Activated T-cell treated with anti-CD3 and anti-CD28 coated beads, Interleukin-2, amount 50 U/mL, for 24 hours (primary cell): ENCODE measurements at places on chromosomes 5 and 9.

GRCh38 chr9:79880626-79881025 lies 308.9 kb downstream of the TLE4 start:
- no peak for DNase-seq

DNA sequence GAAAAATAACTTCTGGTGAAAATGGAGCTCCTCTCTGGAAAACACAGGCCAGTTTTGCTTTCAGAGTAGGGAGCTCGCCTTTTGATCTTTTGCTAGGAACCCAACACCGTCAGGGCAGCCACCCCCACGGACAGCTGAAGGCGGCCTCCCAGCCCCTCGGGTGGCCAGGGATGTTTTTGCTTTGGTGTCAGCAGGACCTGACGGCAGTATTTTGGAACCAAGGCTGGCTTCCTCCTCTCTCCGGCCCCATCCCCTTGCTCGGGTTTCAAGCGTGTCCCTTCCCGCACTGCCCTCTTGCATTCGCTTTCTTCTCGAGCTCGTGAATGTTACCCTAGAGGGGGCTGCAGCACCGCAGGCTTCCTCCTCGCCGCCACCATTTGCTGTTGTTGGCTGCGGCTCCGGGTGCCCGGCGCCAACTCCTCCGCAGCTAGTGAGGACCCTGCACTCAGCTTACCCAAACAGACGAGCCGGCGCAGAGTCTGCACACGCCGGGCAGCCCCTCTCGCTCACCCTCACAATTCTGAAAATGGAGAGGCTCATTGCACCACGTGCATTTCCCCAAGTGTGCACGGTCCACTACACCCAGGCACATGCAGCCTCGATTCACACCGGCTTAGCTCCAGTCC lies 35.5 kb upstream of the ADAMTSL1 start:
- no peak for DNase-seq

GRCh38 chr9:1051584-1052275 lies 1.6 kb downstream of the DMRT2 start:
- DNase-seq: peak; percentile 44

GRCh38 chr9:18489861-18490260 lies 15.9 kb downstream of the ADAMTSL1 start:
- DNase-seq: no peak

DNA sequence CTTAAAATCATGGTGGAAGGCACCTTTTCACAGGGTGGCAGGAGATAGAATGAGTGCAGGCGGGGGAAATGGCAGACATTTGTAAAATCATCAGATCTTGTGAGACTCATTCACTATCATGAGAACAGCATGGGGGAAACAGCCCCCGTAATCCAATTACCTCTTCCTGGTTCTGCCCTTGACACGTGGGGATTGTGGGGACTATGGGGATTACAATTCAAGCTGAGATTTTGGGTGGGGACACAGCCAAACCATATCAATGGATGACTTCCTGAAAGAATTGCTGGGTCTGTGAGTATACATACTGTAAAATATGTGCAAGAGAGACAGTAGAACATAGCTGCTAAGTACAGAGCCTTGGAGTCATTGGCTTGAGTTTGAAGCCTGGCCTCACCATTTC lies 47.0 kb downstream of the KIAA1958 start:
- DNase-seq: no peak

- DNase-seq: no peak
These were observed 3.4 kb downstream of the LRRC14B start for GRCh38 chr5:194603-195209.

- DNase-seq: no peak
These were observed 11.3 kb upstream of the LOX start for GRCh38 chr5:122089096-122090013.

DNA sequence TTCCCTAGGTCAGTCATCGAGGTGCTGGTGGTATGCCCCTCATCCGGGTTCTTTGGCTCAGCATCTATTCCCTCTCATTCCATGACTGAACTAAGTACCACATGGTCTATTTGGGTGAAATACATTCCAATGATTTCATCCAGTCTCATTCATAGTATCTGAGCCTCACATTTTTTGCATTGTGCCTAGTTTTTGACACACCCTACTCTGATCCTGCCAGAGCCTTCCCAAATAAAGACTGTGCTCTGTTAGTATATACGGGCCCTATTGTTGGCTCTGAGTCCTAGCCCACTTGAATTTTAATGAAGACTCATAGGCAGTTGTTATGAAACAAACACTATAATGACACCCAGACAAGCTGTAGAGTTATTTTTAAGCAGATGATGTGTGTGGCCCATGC lies 740.7 kb downstream of the CETN3 start:
- DNase-seq: no peak

- DNase-seq: no peak
These were observed 73.5 kb downstream of the NR6A1 start for GRCh38 chr9:124697326-124698200.

GRCh38 chr9:96480736-96481135 lies 30.8 kb downstream of the HABP4 start:
- DNase-seq: no peak

- DNase-seq: no peak
These were observed 263.7 kb upstream of the KLF9 start for GRCh38 chr9:70678153-70678552.

DNA sequence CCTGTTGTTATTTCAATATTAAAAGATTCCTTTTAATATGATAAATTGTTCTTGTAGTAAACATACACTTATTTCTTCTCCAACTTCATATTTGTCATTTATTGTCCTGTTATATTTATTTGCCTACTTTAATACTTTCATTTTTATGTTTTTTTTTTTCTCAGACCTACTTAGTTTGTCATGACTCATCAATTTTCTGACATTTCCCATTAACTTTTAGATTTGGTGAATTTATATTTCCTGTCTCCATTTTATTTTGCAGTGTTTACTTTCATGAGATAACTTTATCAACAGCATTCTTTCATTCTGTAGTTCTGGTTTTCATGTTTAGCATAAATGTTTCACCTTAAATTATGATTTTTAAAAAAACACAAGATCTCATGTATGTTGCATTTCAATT lies 788.7 kb downstream of the EFNA5 start:
- no peak for DNase-seq

GRCh38 chr5:97094579-97095317 lies 47.7 kb downstream of the LIX1 start:
- no peak for DNase-seq

- DNase-seq: no peak
These were observed 21.0 kb downstream of the RALGPS1 start for GRCh38 chr9:126935630-126936029.

- no peak for DNase-seq
These were observed 60.9 kb downstream of the YTHDC2 start for GRCh38 chr5:113574417-113574816.

- no peak for DNase-seq
These were observed 43.6 kb upstream of the HRH2 start for GRCh38 chr5:175614223-175614815.

- no peak for DNase-seq
These were observed 231.9 kb downstream of the ADAMTSL1 start for GRCh38 chr9:18705796-18706392.

DNA sequence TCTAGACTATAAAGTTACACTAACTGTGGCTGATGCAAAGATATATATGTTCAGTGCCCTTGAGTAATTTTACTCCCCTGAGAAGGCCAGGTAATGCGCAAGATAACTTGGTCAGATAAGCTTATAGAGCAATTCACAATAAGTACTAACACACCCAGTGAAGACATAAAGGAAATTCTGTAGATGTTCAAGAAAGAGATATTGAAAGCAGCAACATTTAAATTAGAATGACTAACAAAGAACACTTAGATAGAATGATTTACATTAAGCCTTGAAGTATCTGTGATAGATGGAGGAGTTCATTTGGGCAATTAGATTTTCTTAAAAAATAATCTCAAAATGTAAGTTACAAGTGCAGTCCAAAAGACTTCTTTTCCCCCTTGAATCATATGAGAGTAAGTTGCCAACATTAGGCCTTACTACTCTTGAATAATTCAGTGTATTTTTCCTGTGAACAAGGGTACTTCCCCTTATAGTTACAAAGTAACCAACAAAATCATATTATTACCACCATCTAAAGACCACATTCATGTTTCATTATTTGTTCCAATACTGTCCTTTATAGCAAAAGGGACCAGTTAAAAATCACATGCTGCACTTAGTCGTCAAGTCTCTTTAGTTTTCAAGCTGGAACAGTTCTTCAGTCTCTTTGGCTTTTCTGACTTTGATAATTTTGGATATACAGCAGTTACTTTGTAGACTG lies 44.4 kb upstream of the ELOVL7 start:
- no peak for DNase-seq

DNA sequence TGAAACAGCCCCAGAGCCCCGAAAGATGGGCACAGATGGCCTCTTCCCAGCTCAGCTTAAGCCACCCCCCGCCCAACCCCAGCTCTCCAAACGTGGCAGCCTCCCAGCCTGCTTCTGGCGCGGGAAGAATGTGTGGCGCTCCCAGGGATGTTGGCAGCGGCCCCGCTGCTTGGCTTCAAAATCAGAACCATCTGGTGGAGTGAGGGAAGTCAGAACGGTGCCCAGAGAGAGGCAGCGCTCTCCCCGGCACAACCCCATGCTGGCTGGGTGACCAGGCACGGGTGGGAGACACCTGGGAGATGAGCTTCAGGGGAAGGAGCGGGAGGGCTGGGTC lies 72.7 kb upstream of the ORM1 start:
- no peak for DNase-seq

- DNase-seq: no peak
These were observed 298.5 kb upstream of the KIF2A start for GRCh38 chr5:62007457-62007856.

GRCh38 chr9:134622896-134623257 lies 18.7 kb upstream of the COL5A1 start:
- DNase-seq: no peak
